ENCODE measurements at places on chromosomes 5 and 9.
A peak's percentile ranks its signal among the peaks of the same experiment; 100 is the strongest.

DNA sequence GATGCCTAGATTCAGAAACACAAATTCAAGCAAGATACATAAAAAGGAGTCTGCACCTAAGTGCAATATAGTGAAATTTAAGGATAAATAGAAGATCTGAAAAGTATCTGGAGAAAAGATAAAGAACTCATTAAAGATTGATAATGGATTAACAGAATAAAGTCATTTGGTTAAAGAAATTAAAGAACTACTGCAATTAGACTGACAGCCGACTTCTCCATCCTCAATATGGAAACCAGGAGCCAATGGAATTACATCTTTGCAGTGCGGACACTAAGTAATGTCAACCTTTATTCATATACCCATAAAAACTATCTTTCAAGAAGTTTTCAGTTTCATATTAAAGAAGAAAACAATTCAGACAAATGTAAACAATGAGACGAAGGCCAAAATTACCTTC is 81.0 kb downstream of the MRPL36 start:
- DNase-seq: peak; percentile 8

GRCh38 chr9:123089790-123090189 is 56.3 kb downstream of the GPR21 start:
- DNase-seq: no peak

DNA sequence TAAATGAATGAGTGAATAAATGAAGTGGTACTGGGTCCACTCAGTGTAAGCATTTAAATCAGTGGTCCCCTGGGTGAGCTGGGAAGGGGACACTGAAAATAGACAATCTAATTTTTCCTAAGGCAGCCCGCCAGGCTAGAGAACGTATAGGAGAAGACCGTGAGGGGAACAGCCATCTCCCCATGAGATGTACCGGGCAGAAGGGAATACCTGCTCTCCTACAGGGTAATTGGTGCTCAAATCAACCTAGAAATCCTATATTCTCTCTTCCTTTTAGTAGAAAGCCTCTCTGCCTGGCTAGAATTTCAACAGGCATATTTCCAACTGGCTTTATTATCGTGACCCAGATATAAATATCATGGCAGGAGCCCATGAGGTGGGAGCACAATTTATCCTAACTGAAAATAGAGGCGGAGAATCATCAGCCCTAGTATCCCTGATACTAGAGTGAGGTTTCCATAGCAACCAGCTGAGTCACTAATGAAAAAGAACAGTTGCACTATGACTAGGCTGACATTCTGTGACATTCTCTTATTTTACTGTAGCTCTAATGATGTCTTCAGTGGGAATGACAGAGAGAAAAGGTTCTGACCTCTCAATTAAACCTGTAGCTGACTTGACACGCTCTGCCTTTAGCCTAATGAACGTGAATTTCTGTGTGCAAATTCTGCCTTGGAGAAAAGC is 96.5 kb upstream of the CAST start:
- peak; percentile 78 for DNase-seq

DNA sequence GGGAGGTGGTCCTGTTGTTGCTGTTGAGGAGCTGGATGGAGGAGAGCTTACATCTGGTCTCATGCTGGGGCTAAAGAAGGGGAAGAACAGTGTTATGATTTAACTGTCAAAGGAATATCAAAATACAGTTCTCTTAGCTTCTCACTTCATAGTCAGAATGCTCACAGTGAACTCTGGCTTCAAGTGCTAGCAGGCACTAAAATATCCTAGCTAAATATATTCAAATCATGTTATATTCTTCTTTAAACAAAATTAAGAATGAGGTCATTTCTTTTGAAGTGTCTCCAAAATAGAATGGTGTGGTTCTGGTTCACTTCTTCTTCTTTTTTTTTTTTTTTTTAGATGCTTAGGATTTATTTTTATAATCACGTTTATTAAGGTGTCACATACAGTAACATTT is 89.4 kb downstream of the NR3C1 start:
- no peak for DNase-seq

DNA sequence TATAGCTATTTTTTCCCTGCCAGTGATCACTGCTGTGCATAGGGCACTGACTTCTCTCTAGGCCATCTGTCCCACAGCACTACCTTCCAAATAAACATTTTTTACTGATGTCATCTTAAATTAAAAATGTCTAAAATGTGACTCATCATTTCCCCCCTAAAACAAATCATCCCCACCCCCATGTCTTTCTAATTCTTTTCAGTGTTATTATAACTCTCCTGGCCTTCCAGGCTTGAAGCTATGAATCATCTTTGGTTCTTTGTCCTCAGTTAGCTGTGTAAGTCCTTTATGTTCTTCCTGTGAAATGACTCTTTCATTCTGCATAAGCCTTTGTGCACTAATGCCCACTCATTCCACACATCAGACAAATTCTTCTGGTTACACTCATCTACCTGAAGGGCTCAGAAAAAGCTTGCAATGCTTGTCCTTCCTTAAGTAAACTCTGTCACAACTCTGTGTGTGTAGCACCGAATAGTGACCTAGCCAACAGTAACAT is 78.1 kb downstream of the CFAP95 start:
- peak; percentile 59 for DNase-seq

DNA sequence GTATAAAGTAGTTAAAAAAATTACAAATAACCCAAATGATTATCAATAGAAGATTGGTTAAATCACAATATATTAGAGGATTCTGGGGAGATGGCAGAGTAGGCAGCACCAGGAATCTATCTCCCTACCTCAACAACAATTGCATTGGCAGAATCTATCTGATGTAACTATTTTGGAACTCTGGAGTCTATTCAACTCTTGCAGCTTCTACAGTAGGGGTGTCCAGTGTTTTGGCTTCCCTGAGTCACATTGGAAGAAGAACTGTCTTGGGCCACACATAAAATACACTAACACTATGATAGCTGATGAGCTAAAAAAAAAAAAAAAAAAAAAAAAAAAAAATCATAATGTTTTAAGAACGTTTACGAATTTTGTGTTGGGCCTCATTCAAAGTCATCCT is 29.2 kb upstream of the ECM2 start:
- no peak for DNase-seq

DNA sequence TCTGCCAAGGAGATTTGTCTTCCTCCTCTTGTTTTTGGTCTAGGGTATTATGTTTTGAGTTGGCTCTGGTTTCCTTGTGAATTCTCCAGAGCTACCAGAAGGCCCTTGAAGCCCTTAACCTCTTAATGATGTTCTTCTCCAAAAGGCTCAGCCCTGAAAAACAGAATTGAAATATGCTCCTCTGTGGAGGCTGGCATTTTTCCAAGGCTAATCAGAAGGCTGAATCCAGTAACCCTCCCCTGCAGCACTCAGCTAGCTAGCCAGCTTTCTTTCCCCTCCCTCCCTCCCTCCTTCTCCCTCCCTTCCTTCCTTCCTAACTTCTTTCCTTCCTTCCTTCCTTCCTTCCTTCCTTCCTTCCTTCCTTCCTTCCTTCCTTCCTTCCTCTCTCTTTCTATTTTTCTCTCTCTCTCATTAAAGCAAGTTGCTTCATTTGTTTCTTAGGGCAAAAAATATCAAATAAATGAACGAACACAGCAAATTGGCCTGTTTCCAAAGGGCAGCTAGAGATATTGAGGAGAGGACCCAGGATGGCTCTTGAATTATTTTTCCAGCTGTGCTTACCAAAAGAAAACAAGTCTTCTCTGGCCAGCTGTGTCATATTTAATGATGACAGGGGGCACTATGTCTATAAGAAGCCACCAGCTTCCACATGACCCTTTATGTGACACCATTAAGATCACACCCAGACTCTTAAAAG is 38.7 kb downstream of the JAKMIP2 start:
- DNase-seq: peak; percentile 4

DNA sequence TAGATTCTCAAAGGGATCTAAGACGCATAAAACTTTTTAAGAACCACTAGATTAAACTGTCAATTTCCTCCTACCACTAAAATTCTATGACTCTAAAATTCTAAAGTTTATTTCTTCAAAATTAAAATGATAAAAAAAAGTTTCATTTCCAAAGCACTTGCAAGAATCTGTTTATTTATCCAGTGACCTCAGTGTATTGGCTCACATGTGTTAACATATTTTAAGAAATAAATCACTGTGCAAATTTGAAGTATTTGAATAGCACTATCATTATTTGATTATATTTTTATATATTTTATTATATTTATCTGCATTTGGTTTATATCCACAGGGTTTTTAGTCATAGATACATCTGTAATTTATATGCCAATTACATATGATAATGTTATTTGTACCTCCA is 62.2 kb upstream of the SLC12A2 start:
- DNase-seq: no peak

DNA sequence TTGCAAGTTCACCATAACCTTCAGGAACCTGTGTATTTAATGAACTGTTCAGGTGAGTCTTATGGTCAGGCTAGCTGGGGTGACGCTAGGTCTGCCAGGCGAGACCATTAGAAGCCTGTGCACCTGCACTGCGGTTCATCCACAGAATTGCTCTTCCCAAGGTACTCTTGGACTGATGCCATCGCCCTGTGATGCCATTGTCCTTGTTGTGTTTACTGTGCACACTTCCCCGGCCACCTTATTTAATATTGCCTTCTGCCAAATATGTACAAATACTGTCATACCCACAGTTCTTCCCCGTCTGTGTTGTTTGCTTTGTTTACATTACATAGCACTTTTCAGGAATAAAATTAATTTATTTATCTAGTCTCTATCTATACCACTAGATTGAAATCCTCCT is 66.3 kb downstream of the RCL1 start:
- DNase-seq: no peak

DNA sequence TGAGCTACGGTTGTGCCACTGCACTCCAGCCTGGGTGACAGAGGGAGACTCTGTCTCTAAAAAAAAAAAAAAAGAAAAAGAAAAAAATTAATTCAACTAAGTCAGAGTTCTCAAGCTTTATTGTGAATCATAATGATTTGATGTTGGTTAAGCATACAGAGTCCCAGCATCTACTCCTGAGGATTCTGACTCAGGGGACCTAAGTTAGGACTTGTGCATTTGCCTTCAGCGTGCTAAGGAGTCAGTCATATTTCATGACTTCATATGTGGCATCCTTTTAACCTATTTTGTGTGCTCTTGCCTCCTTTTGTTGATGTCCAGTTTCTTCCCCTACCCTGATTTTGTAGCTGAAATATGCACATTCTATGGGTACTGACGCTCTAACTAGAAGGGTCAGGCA is 2.9 kb downstream of the MYOZ3 start:
- DNase-seq: no peak

DNA sequence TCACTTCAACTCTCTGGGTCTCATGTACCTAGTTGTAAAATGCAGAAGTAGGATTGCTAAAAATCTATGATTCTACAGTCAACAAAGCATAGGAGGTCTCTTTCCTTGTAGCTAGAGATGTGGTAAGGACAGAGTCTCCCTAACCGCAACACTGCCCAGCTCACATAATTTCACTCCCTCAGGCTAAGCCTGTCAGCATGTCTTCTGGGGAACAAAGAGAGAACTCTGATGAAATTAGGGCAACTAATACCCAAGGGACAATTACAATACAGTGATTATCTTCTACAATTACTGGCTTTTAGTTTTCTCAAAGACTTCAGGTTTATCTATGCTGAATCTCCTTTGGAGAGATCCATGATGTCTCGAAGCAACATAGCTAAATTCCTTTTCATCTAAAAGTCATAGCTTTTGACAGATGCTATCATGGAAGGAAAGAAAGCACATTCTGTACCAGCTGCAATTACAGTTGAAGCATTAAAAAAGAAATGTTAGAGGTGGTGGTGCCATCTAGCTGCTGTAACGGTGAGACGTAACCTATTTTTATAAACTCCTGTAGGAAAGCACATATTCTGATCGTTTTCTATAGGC is 141.1 kb upstream of the TARS1 start:
- DNase-seq: peak; percentile 91

DNA sequence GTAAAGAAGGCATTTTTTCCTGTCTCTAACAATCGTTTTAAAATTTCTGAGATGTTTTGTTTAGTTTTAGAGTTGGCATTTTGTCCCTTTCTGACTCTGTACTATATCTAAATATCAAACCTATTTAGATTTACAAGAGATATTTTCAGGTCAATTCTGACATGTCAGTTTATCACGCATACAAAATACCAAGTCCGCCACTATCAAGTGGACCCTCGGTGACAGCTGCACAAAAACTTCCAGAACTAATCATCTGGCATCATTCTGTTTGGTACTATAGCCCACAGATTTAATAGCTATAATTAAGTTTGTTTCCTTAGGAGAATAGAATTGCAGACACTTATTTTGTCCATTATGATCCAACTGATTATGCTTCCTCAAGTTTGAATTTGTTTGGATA is 1278.2 kb downstream of the CDH12 start:
- DNase-seq: no peak

GRCh38 chr5:39717176-39717897 is 292.6 kb upstream of the DAB2 start:
- DNase-seq: peak; percentile 67

DNA sequence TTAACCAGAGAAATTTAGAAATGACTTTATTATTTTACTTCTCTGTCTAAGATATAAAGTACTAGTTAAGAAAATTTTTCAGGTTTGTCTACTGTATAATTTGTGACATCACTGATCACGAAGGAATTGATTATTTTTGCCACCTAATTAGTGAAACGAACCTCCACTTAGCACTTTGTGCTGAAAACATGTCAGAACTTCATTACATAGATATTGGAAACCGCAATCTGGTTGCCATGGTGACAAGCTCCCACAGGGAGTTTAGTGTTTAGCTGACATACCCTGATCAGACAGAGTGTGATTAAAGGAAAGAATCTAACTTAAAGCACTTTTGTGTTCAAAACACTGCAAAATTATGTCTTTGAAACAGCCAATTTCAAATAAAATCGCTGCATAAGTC is 668.4 kb upstream of the CCNG1 start:
- no peak for DNase-seq

DNA sequence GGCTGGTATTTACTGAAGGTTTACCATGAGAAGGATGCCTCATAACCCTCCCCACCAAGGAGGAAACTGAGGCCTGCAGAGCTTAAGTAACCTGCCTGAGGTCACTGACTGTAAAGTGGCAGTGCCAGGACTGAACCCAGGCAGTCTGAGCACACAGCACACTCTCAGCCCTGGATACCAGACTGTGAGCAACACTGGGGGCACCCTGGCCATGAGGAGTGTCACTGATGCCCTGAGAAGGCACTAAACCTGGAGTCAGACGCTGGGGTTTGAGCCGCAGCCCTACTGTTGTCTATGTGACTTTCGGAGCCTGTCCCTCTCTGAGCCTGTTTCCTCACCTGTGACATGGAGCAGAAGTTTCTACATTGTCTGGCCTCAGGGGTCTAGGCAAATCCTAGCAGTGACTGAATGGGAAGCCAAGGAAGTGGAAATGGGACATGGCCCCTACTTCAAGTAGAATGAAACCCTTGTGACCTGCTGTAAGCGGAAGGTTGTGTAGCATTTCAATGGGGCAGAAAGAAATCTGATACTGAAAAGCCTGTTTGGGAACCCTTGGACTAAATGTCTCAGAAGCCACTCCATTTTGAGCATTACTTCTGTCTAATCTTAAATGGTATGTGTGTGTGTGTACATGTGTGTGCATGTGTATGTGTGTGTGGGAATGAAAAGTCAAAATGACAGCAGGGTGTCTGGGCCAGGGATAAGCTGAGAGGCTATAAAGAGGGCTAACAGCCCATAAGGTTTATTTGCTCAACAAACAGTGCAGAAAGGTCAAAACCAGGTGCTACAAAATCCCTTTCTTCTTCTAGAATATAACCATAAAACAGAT is 36.0 kb downstream of the B4GALT1 start:
- DNase-seq: no peak
